CD4-positive, alpha-beta T cell treated with Interleukin-6 at 100 ng/mL for 8 hours (primary cell): ENCODE measurements at places on chromosomes 5 and 9.

DNA sequence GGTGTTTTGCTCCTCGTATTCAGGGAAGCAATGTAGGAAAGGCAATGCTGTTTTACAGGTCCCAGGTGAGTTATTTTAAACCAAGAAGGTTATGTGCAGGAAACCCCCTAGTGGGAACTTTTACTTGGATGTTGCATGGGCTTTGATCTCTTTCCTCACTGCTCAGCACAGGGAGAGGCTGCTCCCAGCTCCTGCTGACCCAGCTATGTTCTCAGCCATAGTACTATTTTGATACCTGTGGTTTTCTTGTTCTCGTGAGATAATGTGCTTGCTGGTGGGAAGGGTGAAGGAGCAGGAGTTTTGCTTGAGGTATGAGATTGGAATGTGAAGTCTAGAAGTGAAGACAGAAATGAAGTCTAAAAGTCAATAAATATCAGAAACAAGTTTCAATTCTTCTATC, 265.6 kb upstream of the FBXL7 start:
- no peak for DNase-seq

- no peak for DNase-seq
Measured at GRCh38 chr5:155919126-155919525, 407.8 kb upstream of the SGCD start.

- DNase-seq = no peak
Measured at GRCh38 chr5:19534751-19535150, 453.2 kb downstream of the CDH18 start.

GRCh38 chr9:128218518-128219389, 15.6 kb downstream of the DNM1 start:
- peak; percentile 93 for DNase-seq

GRCh38 chr5:170353961-170354360, 35.2 kb downstream of the KCNMB1 start:
- DNase-seq = no peak

- no peak for DNase-seq
Measured at GRCh38 chr5:174418809-174419539, 305.4 kb upstream of the MSX2 start.

GRCh38 chr9:13410566-13411031, 131.1 kb upstream of the MPDZ start:
- no peak for DNase-seq

DNA sequence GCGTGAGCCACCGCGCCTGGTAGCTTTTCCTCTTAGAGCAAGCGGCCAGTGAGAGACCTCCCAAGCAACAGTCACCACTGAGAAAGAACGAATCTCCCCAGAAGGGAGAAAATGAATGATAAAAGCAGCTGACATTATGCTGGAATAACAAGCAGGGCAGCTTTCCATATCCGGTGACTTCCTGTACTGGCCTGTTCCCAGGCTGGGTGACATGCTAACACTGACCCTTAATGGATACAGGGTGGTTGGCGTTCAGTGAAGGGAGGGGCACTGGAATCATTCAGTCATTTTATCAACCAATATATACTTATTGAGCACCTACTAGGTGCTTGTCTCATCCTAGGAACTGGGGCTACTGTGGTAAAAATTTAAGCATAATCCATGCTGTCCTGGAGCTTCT, 357.3 kb upstream of the PANK3 start:
- DNase-seq = no peak

DNA sequence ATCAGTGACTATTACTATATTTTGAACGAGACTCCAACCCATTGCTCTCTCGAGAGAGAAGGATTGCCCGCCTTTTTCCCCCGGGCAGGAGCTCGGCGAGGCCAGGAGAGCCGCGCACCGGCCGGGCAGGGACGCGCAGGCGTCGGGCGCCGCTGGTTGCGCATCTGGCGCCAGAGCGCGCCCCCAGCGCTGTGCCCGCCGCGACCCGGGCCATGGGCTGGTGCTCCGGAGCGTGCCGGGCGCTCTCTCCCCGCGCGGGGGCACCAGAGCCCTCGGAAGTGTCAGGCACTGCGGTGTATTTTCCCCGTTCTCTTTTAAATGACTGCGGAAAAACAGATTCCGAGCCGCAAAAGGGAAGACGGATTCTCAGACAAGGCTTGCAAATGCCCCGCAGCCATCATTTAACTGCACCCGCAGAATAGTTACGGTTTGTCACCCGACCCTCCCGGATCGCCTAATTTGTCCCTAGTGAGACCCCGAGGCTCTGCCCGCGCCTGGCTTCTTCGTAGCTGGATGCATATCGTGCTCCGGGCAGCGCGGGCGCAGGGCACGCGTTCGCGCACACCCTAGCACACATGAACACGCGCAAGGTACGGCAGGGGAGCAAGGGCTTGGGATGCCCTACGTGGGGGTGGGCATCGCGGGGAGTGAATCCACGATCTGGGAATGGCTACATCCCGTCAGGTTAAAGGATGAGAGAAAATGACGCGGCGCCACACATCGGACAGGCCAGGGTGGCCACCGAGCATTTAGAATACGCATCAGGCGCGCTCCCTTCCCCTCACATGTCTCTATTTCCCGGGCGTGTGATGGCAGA, 1.1 kb upstream of the NTRK2 start:
- DNase-seq = no peak

DNA sequence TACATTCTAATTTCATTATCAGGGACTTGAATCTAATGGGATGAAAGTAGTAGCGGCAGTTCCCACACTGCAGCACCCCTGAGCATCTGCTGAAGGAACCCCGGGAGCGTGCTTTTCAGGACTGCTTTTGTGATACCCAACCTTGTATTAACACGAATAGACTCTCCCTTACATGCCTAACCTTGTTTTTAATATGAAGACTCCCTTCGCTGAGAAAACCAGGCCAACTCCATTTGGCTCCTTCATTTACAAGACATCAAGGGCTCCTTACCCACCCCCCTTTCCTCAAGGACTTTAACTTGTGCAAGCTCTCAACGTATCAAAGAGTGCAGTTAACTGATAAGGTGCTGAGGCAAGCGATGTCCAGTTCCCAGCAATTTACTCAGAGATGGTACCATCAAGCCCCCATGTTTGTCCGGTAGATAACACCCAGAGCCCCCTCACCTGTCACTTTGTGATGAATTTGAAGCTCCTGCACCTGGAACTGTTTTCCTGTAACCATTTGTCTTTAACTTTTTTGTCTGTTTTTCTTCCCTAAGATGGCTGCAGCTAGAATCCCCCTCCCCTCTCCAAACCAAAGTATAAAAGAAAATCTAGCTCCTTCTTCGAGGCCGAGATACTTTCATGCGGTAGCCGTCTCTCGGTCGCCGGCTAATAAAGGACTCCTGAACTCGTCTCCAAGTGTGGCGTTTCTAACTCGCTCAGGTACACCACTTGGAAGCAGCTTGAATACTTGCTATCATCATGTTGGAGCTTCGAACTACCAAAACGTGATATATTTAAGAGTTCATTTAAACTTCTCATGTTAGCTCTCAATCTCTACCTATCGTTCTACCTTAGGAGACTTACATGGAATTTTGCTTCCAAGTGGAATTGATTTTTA, 10.7 kb downstream of the HNRNPH1 start:
- DNase-seq = no peak

DNA sequence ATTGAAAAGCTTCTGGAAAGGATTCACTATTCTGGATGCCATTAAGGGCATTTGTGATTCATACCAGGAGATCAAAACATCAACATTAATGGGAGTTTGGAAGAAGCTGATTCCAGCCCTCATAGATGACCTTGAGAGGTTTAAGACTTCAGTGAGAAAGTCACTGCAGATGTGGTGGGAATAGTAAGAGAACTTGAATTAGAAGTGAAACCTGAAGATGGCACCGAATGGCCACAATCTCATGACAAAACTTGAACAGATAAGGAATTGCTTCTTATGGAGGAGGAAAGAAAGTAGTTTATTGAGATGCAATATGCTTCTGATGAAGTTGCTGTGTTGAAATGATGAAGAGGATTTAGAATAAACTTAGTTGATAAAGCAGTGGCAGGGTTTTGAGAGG, 254.6 kb upstream of the SLC24A2 start:
- DNase-seq = no peak

GRCh38 chr9:8799615-8800014, 1000.0 kb upstream of the DMAC1 start:
- DNase-seq = no peak

- no peak for DNase-seq
Measured at GRCh38 chr5:138655530-138656190, 80.5 kb upstream of the HSPA9 start.
